ENCODE measurements at places on chromosomes 5 and 9.

DNA sequence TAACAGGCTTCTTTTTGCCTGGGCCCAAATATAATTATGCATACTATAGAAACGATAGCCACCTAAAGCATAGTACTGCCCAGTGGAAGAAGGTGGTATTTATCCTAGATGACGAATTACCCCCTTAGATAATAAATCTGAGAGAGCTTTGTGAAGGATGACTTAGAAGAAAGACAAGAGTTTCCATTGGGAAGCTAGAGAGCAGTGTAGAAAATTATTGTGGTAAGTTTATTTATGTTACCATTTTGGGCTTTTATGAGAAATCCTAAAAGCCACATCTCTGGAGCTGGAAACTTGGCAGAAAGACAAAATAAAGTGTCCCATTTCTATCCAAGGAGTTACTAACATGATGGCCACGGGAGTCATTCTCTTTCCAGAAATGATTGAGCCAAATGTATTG, 172.0 kb upstream of the SEMA6A start:
- DNase-seq: no peak

DNA sequence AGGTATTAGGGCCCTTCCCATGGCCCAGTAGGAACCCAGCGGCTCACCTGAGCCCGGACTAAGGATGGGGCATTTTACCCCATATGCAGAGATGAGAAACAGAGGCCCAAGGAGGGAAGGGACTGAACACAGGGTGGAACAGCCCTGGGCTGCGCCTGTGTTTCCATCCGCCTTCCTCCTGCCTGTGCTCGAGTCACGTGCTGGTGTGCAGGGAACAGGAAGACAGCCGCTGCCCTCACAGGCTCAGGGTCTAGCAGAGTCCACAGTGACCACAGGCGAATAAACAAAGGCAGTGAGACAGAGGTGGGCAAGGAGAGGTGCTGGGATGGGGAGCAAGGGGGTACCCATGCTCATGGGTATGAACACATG, 129.4 kb downstream of the C9orf50 start:
- no peak for DNase-seq

GRCh38 chr5:113507601-113508000, 5.9 kb upstream of the YTHDC2 start:
- no peak for DNase-seq

DNA sequence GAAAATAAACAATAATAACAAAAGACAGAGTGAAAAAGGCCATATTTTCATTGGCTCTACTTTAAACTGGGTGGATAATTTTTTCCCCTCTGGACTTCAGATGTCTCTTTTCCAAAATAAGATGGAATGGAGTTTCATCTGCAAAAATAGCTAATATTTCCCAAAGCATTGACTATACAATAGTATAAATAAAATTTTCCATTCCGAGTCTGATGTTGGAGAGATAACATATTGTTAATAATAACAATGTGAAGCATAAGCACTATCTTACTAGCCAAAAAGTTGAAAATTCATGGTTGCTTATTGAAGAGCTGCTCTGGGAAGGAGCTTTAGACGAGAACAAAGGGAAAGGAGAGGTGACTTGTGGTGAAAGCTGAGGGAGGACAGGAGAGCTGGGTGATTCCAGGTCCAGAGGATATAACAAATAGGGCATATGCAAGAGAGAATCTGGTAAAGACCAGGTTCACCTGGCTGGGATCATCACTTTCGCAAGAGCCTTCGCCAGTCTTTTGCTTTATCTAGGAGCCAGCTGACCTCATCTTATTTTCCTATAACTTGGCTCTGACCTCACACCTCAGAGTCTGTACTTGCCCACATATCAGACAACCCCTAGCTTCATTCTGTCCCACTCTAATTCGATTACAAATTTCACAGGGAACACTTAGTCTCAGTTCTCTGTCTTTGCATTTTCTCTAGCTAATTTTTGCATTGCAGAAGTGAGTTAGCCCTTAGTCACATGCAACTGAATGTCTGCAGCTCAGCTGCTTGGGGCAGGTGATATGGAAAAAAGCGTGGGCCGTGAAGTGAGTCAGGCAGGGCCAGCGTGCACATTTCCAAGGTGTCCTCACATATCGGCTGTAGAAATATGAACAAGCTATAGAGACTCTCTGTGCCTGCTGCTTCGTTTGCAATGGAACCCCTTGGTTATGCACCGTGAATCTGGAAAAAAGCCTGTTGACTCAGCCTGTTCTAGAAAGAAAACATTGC, 7.6 kb upstream of the ZNF474 start:
- no peak for DNase-seq

GRCh38 chr5:108104448-108104847, 277.4 kb downstream of the FBXL17 start:
- no peak for DNase-seq

DNA sequence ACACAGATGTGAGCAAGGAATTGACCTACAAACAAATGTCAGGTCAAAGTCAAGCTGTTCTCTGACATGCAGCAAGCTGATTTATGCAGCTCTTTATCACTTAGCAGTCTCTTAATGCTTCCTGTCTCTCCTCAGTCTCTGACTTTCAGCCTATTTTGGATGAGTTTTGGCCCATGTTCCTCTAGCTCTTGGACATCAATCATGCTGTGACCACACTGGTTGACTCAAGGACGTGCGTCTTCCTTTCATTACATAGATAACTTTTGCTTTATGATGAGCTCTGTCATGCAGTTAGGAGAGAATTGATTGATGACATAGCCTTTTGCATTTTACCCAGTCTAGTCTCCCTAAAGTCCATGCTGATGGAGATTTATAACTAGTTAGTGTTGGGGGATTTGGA, 9.4 kb upstream of the REEP5 start:
- DNase-seq: no peak

DNA sequence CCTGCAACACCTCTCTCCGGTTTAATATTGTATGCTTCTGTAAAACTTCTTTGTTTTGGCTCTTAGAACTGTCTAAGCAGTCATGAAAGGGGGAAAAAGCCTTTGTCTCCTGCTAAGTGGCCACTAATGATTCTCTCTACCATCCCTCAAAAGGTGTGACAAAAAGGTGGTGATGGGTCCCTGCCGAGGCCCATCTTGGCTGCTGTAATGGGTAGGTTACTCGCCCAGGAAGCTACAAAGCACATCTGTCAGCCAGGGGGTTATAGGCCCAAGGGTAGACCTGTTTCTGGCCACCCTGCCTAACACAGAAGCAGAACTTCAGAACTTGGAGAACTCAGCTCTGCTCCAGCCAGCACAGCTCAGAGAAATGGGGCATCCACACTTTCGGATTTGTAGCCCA, 1.6 kb downstream of the FAM219A start:
- DNase-seq: no peak

DNA sequence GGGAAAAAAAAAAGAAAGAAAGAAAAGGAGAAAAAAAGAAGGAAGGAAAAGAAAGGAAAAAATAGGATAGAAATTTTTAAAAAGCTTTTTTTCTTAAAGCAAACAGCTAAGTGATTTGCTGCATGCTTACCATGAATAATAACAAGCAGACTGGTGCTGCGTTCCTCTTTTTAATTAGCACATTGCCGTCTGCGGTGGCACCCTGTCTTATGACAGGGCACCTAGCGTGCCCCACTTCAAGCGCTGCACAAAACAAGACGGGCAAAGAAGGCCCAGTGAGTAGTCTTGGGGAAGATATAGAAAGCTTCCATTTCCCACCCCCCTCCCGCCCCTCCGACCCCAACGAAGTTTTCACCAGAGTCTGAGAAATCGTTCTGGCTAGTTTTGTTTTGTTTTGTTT, 513.9 kb downstream of the ZNF608 start:
- DNase-seq: no peak

- no peak for DNase-seq
These were observed 254.8 kb upstream of the FTMT start for GRCh38 chr5:121596882-121597281.

- no peak for DNase-seq
These were observed 18.9 kb downstream of the MRPS30 start for GRCh38 chr5:44827681-44828080.

GRCh38 chr5:127793879-127794278, 90.7 kb downstream of the CCDC192 start:
- no peak for DNase-seq

- no peak for DNase-seq
These were observed 1080.7 kb upstream of the NUDT12 start for GRCh38 chr5:104643320-104643719.

GRCh38 chr5:149995385-149996204, 4.9 kb downstream of the TIGD6 start:
- DNase-seq: peak; percentile 5

DNA sequence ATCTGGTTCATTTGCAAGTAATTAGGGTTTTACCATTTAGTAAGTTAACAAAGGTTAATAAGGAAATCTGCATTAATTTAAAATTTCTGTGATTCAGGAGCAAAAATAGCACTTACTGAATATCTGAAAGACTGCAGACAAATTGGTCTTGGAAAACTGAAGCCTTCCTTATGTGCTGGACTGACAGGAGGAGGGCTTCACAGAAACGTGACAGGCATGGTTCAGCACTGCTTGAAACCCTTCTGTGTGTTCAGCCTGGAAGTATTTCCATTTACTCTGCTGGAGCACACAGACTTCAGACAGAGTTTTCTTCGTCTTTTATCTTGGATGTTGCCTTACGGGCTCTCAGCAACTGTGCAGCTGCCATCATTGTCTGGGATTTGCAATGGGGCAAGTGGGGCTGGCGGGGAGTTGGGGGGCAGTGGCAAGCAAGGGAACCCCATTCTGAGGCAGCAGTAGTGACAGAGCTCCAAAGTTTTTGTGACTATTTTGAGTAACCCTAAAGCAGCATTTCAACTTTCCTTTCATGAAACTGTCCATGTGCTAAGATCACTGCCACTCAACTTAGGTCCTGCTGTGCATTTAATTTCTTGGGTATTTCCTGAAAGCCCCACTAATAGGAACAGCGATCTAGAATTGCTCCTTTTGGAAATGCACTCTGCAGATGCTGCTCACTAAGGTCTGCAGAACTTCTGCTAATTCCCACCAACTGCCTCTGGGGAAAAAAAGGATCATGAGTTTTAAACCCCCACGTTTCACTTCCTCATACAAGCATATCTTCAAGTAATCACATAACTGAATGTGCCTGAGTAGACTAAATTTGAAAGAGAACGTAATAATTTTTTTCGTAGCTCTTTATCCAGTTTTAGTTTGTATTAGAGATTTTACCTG, 56.6 kb downstream of the KCNN2 start:
- no peak for DNase-seq

DNA sequence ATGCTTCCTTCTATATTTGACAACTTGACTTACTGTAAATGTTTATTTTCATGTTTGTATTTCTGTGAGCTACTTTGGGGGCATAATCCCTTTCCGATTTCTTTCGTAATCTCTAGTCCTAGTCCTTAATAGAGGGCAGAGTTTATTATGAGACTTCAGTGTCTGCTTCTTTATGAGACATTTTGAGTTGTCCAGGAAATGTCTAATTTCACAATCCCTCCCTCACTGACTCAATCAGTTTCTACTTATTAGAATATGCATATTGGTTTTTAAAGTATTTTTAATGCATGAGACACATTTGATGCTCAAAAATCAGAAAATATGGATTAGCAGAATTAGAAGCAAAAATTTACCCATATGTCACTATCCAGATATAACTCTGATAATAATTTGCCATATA, 160.9 kb downstream of the FOCAD start:
- DNase-seq: no peak

- no peak for DNase-seq
These were observed 403.3 kb upstream of the MEF2C start for GRCh38 chr5:89286320-89286719.

GRCh38 chr5:14930486-14930885, 58.9 kb upstream of the ANKH start:
- DNase-seq: no peak

- DNase-seq: no peak
These were observed 175.8 kb upstream of the KLF9 start for GRCh38 chr9:70590315-70590677.

GRCh38 chr9:36164372-36164771, 4.8 kb upstream of the CCIN start:
- no peak for DNase-seq

GRCh38 chr9:14903040-14903439, 7.2 kb downstream of the FREM1 start:
- no peak for DNase-seq

- DNase-seq: no peak
These were observed 60.4 kb downstream of the TNC start for GRCh38 chr9:115057559-115057958.

DNA sequence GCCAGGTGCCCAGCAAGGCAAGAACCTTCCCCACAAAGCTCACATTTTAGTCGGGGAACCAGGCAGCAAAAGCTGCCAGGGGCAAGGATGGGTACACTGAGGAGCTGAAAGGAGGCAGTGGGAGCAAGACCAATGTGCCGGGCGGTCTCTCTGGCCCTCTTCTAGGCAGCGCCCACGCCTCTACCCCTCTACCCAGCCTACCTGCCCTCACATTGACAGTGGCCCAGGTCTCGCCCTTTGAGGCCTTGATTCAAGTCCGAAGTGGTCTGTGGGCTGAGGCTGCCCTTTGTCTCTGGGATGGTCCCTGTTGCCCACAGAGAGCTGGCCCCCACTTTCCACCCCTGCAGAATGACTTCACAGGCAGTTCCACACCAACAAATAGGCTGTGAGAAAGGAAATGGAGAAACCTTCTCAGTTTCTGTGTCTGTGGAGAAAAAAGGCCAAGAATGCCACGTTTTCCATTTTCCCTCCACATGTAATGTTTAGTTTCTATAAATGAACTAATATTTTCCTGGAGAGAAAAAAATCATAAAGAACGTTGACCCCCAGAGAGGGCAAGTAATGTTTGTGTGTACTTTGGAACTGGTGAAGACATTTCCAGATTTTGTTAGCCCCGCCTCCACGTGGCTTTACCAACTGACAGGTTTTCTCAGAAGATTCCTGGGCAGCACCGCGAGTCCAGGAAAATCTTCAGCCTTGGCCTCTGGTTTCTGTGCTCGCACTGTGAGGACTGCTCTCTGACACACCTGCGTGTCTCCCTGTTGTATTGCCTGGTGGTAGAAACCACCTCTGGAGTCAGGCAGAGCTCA, 57.4 kb upstream of the ANGPTL2 start:
- no peak for DNase-seq

DNA sequence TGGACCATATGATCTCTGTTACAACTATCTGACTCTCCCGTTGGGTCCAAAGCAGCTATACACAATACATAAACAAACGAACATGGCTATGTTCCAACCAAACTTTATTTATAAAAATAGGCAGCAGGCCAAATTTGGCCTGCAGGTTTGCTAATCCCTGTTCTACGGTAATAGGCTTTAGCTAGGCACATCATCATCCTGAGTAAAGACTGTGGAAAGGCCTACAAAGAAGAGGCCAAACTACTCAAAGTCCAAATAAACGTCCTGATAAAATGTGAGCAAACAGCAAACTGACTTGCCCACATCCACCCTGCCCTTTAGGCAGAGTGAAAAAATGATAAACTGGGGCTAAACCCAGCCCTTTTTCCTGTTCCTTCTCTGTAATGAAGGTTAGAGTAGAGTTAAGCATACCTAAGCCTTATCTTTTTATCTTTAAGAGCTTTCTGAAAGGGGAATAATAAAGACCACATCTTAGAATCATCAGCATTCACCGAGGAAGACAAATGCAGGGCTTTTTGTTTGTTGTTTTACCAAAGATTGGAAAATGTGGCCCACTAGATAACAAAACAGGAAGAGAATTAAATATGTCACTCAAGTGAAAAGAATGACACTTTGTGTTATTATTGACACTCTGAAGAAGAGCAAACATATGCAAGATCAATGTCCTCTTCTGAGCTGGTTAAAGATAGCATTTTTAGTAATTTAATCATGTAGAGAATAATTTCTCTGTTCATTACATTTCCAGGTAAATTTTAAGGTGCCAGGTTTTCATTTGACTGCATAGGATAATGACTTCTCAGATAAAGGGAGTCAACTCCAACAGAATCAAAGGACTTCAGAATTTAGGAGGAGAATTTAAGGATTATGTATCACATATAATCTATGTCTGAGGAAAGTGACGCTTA, 160.0 kb upstream of the GNA14 start:
- no peak for DNase-seq

GRCh38 chr9:126454795-126455194, 128.2 kb downstream of the MVB12B start:
- no peak for DNase-seq

All from neural crest cell (in vitro differentiated cells).